ENCODE measurements at places on chromosomes 2 and 18.
A peak's percentile ranks its signal among the peaks of the same experiment; 100 is the strongest.

DNA sequence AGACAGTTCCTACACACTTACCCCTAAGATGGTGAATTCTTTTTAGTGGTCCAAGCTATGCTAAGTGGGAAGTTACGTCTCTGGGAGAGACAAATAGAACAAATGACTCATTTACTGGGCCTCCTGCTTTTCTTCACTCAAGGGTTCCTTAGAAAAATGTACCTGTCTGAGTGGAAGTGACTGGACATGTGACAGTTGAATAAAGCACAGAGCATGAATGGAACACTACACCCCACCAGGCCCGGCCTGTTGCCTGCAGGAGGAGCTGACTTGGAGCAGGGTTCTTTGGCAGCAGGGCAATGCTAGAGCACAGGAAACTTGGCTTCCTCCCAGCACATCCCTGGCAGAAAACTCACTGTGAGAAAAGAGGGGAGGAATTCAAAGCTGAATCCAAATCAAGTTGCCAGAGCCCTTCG is 451.0 kb upstream of the SETBP1 start:
- no peaks in the 10 kb centered on the region for H3K4me1 ChIP-seq
- no peaks in the 10 kb centered on the region for H3K27me3 ChIP-seq
- no peak overlapping the region for H3K27ac ChIP-seq
- DNase-seq, result no peak
- no peak overlapping the region for H3K4me3 ChIP-seq

DNA sequence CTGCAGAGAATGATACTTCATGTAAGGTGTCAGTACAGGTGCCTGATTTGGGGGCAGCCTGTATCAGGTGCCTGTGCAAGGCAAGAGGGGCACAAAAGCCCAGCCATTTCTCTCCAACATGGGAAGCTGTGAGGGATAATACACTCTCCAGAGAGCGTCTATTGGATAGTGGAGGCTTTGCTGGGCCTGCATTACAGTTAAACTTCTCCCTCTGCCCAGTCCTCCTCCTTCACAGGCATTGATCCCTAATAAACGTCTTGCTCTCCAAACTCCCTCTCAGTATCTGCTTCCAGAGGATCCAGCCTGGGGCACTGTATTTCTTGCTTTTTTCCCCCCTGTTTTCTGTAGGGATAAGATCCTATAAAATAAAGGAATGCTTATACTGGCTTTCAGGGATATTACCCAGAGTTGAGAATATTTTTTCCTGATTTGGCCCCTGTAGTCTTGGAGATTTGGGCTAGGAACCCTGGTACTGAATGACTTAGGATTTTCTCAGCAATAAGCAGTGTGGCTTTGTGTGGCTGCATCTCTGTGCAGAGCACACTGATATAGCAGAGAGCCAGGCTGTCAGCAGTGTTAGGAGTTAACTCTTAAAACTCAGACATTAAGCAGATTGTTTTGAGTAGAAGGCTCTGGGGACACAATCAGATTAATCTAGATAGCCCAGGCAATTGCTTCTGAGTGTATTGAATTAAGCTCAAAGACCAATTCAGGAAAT is 330.6 kb downstream of the CYRIA start:
- no peaks in the 10 kb centered on the region for H3K27me3 ChIP-seq
- H3K4me3 ChIP-seq, result no peak overlapping the region
- H3K4me1 ChIP-seq, result no peaks in the 10 kb centered on the region
- no peak overlapping the region for H3K27ac ChIP-seq
- no peaks in the 10 kb centered on the region for H3K36me3 ChIP-seq

GRCh38 chr2:241541564-241542277 is 16.8 kb upstream of the BOK start:
- H3K4me3 ChIP-seq, result no peak overlapping the region
- no peak for DNase-seq
- no peaks in the 10 kb centered on the region for H3K4me1 ChIP-seq
- H3K36me3 ChIP-seq, result no peaks in the 10 kb centered on the region
- H3K27me3 ChIP-seq, result peaks cover 8% of the 10 kb centered on the region

GRCh38 chr18:75336767-75337166 is 90.7 kb downstream of the SMIM21 start:
- no peaks in the 10 kb centered on the region for H3K27me3 ChIP-seq
- no peak overlapping the region for H3K27ac ChIP-seq
- no peak overlapping the region for H3K4me3 ChIP-seq
- DNase-seq, result no peak
- H3K4me1 ChIP-seq, result no peaks in the 10 kb centered on the region
- H3K36me3 ChIP-seq, result no peaks in the 10 kb centered on the region

DNA sequence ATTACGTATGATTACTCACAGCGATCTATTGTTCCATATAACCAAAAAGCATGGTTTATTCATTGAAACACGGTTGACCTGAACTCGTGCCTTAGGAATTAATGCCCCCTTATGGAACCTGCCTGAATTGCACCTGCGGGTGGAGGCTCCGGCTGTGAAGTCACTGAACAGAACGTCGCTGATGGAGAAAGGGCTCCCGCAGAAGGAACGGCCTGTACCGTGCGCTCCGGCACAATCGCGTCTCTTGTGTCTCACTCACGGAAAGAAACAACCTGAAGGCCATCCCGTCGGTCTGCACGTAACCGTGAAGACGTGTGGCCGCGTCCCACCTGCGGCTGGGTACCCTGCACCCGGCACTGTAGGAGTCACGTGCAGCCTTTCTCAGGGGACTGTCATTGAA is 133.1 kb downstream of the NFATC1 start:
- no peak overlapping the region for H3K4me3 ChIP-seq
- DNase-seq, result peak; percentile 44
- H3K4me1 ChIP-seq, result peaks cover 11% of the 10 kb centered on the region
- H3K27me3 ChIP-seq, result no peaks in the 10 kb centered on the region
- H3K27ac ChIP-seq, result no peak overlapping the region

GRCh38 chr18:76493213-76494161 is 1.6 kb downstream of the ZNF516 start:
- peaks cover 15% of the 10 kb centered on the region for H3K27me3 ChIP-seq
- H3K4me1 ChIP-seq, result peaks cover 20% of the 10 kb centered on the region
- H3K4me3 ChIP-seq, result peak overlapping the region; percentile 78
- peak overlapping the region; percentile 37 for H3K27ac ChIP-seq

DNA sequence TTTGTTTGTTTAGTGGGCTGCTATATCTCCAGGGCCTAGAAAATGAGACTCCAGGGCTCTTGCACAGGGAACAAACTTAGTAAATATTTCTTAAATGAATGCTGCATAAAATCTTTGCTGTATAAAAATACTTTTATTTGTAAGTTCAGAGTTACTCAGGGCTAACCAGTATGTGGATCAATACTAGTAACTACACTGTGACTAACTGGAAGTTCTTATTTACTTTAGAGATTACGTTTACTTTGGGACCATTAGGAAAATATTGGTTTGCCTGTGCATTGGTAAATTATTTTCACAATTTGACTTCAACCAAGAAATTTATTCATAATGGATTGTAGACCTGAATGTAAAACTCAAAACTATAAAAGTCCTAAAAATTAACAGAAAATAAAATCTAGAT is 575.5 kb downstream of the RNF144A start:
- H3K27ac ChIP-seq, result no peak overlapping the region
- no peaks in the 10 kb centered on the region for H3K27me3 ChIP-seq
- H3K4me1 ChIP-seq, result no peaks in the 10 kb centered on the region
- no peak overlapping the region for H3K4me3 ChIP-seq

GRCh38 chr2:105768961-105769452 is 24.3 kb downstream of the NCK2 start:
- H3K36me3 ChIP-seq, result peaks cover 10% of the 10 kb centered on the region
- DNase-seq, result no peak
- no peaks in the 10 kb centered on the region for H3K27me3 ChIP-seq
- H3K4me3 ChIP-seq, result no peak overlapping the region

DNA sequence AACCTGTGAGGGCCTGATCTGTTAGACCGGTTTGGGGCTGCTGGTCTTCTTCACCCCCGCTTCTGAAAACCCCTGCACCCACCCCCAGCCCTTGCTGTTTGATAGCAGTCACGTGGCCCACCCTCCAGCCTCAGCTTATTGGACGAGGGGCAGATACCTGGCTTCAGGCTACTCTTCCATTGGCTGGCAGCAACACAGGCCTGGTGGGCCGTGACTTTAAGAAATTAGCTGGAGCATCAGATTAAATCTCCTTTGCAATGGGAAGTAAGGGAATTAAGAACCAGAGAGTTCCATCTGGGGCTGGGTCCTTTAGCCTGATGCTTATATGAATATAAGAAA is 107.3 kb downstream of the KLHL29 start:
- no peaks in the 10 kb centered on the region for H3K36me3 ChIP-seq
- no peaks in the 10 kb centered on the region for H3K27me3 ChIP-seq
- H3K27ac ChIP-seq, result no peak overlapping the region
- H3K4me1 ChIP-seq, result peaks cover 16% of the 10 kb centered on the region
- no peak overlapping the region for H3K4me3 ChIP-seq
- no peak for DNase-seq

GRCh38 chr18:61582202-61582710 is 249.0 kb downstream of the CDH20 start:
- H3K4me1 ChIP-seq, result no peaks in the 10 kb centered on the region
- peaks cover 2% of the 10 kb centered on the region for H3K27me3 ChIP-seq
- no peak overlapping the region for H3K4me3 ChIP-seq
- H3K36me3 ChIP-seq, result no peaks in the 10 kb centered on the region

DNA sequence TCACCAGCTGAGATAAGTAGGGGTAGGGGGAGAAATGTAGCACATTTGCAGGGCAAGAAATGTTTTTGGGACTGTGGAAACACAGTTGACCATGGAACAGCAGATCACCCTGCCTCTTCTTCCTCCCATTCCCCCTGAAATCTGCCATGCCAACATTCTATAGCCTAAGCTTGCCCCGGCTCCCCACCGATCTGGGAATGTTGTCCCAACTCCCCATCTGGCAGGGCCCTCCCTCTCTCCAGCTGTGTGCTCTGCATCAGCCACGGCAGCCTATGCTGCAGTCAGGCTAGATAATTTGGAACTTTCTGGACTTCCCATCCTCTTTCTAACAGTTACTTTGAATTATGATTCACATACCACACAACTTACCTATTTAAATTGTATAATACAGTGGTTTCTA is 425.1 kb upstream of the RAB6C start:
- no peaks in the 10 kb centered on the region for H3K4me1 ChIP-seq
- no peak overlapping the region for H3K27ac ChIP-seq
- no peaks in the 10 kb centered on the region for H3K36me3 ChIP-seq
- no peaks in the 10 kb centered on the region for H3K27me3 ChIP-seq

- H3K27ac ChIP-seq, result no peak overlapping the region
- DNase-seq, result no peak
- no peaks in the 10 kb centered on the region for H3K36me3 ChIP-seq
- no peaks in the 10 kb centered on the region for H3K4me1 ChIP-seq
Observed at GRCh38 chr18:14927701-14928100, 179.7 kb downstream of the ANKRD30B start.

GRCh38 chr2:227877421-227878310 is 6.2 kb downstream of the DAW1 start:
- H3K4me1 ChIP-seq, result no peaks in the 10 kb centered on the region
- no peaks in the 10 kb centered on the region for H3K36me3 ChIP-seq
- H3K27ac ChIP-seq, result no peak overlapping the region
- DNase-seq, result no peak
- no peak overlapping the region for H3K4me3 ChIP-seq

- no peak for DNase-seq
- peaks cover 8% of the 10 kb centered on the region for H3K4me1 ChIP-seq
- no peak overlapping the region for H3K27ac ChIP-seq
- H3K36me3 ChIP-seq, result no peaks in the 10 kb centered on the region
- H3K27me3 ChIP-seq, result no peaks in the 10 kb centered on the region
Observed at GRCh38 chr2:64711252-64711800, 57.6 kb upstream of the SERTAD2 start.

Measured in effector memory CD4-positive, alpha-beta T cell (primary cell).